ENCODE measurements at places on chromosomes 5 and 9.
A peak's percentile ranks its signal among the peaks of the same experiment; 100 is the strongest.

DNA sequence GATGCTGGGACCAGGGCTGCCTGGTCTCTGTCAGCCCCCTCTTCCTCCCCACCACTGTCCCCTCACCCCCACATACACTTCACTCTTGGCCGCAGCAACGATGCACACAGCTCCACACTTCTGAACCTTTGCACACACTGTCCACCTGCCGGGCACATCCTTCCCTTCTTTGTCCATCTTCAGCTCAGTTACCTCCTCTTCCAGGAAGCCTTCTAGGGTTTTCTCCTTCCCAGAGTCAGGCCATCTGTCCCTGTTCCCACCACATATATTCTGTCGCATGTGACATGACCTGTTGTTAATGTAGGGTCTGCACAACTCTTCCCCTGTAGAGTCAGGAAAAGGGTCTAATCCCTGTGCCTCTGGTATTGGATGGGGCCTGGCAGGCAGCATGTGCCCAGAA lies 38.6 kb upstream of the PHYKPL start:
- no peak for DNase-seq

DNA sequence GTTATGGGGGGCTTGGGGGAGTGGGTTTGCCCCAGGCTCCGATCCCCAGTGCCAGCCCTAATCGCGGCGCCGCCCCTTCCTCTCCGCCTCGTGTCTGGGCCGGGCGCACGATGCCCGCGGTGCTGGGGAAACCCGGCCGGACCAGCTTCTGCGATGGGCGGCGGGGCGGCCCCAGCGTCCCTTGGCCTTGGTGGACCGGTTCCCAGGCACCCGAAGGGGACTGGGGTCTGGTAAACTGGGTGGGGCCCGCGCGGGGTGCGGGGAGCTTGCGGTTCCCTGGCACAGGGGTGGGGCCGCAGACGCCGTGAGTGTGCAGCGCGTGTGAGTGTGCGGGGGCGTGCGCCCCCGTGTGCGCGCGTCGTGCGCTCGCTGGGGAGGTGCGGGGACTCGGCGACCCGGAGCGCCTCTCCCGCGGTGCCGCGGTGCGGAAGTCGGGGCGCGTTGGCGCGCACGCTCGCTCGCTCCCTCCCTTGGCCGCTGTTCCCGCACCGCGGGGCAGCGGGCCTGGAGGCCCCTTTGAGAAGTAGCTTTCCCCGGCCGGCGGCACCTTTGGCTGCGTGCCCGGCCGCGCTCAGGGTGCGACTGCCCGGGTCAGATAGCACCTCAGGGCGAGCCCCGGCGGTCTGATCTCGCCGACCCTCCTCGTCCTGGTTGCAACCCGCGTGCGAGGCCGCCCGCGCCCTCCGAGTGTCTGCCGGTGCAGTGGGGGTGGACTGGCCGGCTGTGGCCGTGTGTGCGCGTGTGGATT lies 568 bp downstream of the MACIR start:
- DNase-seq: peak; percentile 57

DNA sequence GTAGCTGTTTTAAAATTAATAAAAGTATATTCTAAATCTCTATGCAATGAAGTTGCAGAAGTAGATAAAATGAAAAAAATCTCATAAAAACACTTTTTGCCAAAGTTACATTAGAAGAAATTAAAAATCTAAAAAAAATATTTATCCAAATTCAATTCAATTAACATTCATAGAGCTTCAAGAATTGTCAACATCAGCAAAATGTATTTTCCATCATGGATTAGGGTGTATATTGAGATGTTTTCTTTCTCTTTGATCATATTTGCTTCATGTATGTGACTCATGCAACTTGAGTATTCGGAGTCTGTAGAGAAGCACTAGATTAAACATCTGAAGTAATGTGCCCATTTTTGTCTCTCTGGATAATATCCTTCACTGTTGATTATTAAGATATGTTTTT lies 415.3 kb upstream of the FAM174A start:
- DNase-seq: no peak

GRCh38 chr5:83472213-83472507 lies 616 bp downstream of the VCAN start:
- DNase-seq: no peak

- DNase-seq: no peak
Observed at GRCh38 chr9:127347831-127348776, 48.9 kb upstream of the SLC2A8 start.

DNA sequence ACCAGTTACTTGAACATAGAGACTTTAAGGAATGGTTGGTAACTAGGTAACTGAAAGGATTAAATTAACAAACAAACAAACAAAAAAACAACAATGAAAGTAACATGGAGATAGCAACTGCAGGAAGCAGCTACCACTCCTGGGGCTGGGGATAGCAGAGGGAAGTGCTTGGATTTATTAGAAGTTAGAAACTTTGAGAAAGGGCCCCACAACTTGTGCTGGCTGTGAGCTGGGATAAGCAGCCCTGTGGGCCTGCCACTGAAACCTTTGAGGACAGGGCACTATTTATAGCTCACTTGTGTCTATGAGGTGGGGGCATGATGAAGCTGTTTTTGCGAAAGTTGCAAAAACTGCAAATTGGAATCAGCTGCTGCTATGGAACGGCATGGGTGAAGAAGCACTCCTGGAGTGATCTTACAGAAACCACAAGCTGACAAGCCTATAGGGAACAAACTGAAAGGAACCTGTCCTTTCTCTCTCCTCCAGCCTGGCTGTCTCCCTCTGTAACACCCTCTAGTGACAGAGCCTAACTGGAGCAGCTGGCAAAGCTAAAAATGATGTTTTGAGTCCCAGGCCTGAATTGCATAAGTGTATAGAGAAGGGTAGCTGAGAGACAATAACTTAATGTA lies 91.4 kb upstream of the RANBP6 start:
- no peak for DNase-seq

DNA sequence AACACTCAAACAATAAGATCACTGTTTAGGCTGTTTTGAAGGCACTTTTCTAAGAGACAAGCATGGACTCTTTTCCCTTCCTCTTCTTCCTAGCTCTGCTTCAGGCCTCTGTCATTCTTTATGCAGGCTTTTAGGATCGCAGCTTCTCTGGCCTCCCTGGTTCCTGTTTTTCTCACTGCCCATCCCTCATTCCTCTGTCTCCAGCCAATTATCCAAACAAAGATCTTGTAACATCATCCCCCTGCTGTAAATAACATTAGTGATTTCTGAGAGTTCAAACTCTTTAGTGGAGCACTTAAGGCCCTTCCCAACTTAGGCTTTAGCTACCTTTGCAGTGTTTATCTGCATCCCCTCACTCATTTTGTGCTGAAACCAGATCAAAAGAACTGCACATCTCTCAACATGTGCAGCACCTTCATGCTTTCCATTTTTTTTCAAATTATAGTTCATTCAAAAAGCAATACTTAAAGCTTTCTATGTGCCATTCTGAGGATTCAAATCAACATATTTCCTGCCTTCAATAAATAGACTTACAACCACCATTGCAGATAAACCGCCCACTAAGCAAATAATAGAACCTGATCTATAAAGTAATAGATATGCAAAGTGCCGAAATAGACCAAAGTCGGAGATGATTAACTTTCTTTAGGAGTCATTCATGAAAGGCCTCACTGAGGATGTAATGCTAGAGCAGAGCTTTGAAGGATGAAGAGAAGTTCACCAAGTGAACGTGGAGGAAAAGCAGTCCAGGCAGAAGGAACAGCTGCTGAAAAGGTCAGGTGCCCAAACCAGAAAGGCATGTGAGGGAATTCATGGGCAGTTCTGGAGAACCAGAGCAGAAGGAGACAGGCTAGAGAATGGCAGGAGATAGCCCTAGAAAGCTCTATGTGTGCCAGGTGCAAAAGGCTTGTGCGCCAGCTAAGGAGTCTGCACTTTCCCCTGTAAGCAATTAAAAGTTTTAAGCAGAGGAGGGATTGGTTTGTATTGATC lies 95.8 kb upstream of the ZNF366 start:
- DNase-seq: no peak

DNA sequence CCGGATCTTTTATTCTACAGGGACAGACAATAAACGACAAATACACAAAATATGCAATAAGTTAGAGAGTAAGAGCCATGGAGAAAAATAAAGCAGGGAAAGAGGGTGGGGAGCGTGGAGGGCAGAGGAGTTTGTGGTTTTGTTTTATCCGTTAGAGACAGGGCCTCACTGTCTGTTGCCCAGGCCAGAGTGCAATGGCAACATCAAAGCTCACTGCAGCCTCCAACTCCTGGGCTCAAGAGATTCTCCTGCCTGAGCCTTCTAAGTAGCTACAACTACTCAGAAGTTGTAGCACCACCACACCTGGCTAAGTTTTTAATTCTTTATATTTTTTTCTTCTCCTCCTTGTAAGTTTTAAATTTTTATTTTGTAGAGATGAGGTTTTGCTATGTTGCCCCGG lies 54.5 kb upstream of the CTNNA1 start:
- DNase-seq: no peak

GRCh38 chr9:135766251-135766650 lies 64.3 kb downstream of the KCNT1 start:
- no peak for DNase-seq

DNA sequence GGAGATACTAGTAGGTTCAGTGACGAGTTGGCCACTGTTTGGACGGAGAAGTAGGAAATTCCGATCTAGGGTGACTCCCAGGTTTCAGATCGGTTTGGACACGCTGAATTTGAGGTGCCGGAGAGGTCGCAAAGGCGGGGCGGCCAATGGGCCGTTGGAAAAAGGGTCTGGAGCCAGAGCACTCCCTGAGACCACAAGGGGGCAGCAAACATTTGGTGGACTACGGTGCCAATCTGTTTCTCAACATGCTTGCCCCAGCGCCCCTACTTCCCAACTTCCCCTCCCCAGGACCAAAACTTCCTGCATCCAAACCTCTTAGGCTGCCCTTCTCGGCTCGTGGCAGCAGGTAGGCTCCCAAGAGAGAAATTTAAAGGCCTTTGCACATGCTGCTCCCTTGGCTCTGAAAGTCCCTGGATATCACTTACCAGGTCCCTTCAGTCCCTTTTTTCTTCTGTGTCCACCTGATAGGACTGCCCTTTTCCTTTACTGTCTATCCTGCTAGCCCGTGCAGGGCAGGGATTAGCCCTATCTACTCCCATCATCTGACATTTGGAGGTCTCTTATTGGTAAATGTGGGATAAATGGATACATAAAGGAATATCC lies 992 bp upstream of the RPP25L start:
- DNase-seq: peak; percentile 68

- DNase-seq: no peak
Observed at GRCh38 chr5:24208686-24209106, 436.1 kb downstream of the CDH10 start.

GRCh38 chr5:121968910-121969607 lies 7.3 kb downstream of the SRFBP1 start:
- DNase-seq: no peak

- no peak for DNase-seq
Observed at GRCh38 chr9:131279863-131280570, 3.7 kb upstream of the FAM78A start.

- no peak for DNase-seq
Observed at GRCh38 chr9:89759572-89759971, 154.8 kb downstream of the GADD45G start.

- no peak for DNase-seq
Observed at GRCh38 chr5:139451878-139452660, 10.5 kb downstream of the ECSCR start.

- no peak for DNase-seq
Observed at GRCh38 chr5:67195406-67196275, 958 bp downstream of the CD180 start.

- no peak for DNase-seq
Observed at GRCh38 chr5:179385914-179386313, 40.7 kb upstream of the ADAMTS2 start.

GRCh38 chr5:101535626-101536025 lies 632.5 kb upstream of the ST8SIA4 start:
- DNase-seq: no peak

DNA sequence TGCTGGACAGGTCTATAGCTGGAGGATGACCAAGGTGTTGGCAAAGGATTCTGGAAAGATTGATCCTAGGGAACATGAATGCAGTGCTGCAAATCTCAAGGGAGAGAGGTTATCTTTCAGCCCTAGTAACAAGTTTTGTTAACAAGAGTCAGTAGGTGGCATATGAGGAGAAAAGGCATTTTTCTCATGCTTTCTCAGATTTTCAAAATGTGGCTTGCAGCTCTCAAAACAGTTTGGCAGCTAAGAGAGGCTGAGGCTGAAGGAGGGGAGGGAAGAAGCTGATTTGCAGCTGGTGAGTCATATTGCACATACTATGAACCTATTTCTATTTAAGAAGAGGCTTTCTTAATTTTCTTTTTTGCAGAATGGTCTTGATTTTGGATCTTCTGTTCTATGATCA lies 64.3 kb upstream of the PCA3 start:
- DNase-seq: no peak

DNA sequence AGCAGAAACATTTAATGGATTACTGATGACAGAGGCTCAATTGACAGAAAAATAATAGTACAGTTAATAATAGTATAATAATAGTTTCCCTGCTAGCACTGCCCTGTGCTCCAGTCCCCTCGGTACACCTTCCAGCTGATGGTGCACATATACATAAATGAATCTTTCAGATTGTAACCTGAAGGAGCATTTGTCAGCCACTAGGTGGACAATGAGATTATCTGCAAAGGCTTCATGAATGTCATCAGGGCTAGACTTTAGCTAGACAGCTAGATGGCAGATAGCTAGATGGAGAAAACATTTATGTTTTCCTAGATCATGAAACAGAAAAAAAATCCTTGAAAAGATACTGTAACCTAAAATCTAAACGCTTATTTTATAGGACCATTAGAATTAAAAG lies 304.4 kb upstream of the SMC2 start:
- no peak for DNase-seq

DNA sequence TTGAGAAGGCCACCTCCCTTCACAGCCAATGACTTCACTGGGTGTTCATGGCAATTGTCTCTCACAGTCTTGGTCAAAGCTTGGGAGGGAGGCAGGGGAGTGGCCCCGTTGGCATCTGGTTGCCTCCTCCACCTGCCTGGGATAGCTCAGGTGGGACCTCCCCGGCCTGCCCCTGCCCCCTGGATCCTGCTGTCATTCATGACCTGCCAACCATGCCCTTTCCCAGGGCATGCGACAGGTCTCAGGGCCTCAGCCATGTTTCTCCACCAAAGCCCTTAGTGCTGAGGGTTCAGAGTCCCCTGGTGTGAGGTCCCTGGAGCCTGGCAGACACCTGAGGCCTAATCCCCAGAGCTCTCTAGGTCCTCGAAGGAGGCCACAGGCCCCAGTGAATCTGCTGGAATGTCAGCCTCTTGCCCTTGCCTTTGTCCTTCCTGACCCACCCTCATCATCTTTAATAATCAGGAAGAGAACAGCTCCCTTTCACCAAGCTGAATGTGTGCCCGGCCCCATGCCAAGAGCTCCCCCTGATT lies 5.6 kb downstream of the DAB2IP start:
- peak; percentile 42 for DNase-seq

DNA sequence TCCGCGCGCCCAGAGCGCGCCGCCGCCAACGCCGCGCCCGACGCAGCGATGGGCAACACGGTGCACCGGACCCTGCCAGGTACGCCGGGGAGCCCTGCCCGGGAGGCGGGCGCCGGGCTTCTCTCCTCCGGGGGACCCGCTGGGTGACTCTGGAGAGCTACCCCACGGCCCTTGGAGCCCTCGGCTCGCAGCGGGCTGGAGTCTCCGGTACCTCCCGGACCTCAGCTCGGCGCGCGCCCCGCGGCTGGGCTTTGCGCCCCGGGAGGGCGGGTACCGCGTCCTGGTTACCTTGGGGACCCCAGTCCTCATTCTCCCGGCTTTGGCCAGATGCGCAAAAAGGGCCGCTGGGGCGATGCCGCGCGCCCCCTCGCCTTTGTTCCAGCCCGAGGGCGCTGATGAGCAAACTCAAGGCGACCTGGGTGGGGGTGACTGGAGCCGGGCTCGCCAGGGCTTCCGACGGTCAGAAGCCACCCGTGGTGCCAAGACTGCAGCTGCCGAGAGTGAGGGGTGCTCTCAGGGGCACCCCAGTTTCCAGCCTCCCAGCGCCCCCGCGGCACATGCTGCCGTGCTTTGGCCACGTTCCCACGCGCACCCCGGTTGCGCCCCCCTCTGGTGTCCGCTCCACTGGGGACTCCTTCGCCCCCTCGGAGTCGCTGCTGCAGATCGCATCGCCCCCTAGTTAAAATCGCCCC lies 442 bp downstream of the NEURL1B start:
- DNase-seq: peak; percentile 41
